Posterior cingulate gyrus (tissue), 11 donors: ENCODE measurements at places on chromosomes 16 and 17.

GRCh38 chr17:71342737-71343136 is 778.1 kb upstream of the SOX9 start:
- no peak for DNase-seq

- no peak for DNase-seq
These were observed 18.7 kb upstream of the MEIOB start for GRCh38 chr16:1890708-1891050.

DNA sequence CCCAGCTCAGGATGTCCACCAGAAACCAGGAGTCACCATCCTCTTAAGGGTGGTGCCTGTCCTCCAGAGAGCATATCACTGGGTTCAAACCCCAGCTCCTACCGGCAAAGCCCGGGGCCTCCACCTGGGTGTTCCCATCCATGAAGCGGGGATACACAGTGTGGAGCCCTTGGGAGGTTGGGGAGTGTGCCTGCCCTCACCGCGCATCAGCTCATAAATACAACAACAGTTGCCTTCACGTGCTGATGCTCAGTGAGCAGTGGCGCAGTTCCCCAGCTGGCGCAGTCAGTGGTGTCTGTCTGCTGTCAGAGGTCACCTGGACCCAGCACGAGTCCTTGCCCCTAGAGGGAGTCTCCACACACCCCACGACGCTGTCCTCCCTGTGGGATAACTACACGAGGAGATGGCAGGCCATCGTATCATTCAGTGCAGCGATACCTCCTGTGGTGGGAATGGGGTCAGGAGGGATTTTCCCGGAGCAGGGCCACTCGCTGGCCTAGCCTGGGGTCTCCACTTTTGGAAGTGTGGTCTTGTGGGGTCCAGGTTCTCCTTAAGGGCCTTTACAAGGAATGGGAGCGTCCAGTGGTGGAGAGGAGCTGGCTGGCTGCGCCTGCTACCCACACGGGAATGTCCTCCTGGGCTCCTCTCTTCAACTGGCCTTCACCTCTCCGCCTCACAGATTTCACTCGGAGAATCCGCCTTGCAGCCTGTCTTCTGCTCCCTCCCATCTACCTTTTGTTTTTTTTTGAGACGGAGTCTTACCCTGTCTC is 2.3 kb upstream of the ELOB start:
- DNase-seq, result no peak

- no peak for DNase-seq
These were observed 9.7 kb downstream of the CRAMP1 start for GRCh38 chr16:1621851-1622250.

DNA sequence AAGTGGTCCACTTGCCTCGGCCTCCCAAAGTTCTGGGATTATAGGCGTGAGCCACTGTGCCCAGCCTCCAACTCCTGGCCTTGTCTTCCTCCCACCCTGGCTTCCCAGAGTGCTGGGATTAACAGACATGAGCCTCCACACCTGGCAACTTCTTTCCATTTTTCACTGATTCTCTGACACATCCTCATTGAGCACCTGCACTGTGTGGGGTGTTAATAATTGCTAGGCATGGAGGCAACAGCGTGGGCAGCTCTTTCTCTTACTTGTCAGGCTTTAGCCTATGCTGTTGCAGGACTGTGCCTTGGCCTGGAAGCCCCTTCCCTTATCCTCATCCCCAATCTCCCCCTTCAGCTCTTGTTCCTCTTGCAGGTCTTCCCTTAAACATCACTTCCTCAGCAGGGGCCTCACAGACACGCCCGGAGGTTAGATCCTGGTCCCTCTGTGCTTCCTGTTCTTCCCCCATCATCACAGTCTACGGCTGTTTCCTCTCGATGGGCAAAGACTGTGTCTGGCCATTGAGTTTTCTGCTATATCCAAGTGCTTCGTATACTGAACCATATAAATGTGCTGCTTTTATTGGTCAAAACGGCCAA is 7.9 kb downstream of the QPRT start:
- no peak for DNase-seq

DNA sequence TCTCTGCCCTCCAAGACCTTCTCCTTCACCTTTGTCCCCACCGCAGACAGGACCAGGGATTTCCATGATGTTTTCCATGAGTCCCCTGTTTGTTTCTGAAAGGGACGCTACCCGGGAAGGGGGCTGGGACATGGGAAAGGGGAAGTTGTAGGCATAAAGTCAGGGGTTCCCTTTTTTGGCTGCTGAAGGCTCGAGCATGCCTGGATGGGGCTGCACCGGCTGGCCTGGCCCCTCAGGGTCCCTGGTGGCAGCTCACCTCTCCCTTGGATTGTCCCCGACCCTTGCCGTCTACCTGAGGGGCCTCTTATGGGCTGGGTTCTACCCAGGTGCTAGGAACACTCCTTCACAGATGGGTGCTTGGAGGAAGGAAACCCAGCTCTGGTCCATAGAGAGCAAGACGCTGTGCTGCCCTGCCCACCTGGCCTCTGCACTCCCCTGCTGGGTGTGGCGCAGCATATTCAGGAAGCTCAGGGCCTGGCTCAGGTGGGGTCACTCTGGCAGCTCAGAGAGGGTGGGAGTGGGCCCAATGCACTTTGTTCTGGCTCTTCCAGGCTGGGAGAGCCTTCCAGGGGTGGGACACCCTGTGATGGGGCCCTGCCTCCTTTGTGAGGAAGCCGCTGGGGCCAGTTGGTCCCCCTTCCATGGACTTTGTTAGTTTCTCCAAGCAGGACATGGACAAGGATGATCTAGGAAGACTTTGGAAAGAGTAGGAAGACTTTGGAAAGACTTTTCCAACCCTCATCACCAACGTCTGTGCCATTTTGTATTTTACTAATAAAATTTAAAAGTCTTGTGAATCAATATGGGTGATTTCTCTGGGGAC is 12.2 kb downstream of the CX3CL1 start:
- DNase-seq, result no peak
